H7 (cell line): ENCODE measurements at places on chromosomes 13 and 19.

DNA sequence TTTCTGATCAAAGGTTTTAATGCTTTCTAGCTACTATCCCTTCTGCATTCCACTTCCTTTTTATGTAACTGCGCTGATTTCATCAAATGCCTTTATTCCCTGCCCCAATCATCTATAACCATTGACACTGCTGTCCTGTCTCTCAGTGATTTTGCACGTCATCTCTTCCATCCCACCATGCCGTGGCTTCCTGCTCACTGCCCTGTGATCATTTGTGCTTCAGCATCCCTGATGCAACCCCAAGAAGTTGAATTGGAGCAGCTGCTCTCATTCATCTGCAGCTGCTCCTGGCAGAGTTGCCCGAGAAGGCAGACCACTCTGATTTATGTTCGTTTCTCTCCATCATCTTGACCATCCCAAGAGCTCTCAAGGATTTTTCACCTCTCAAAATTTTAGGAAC is 112.4 kb downstream of the HS6ST3 start:
- no peak for DNase-seq

- DNase-seq, result no peak
Observed at GRCh38 chr19:21134934-21135366, 6.9 kb upstream of the ZNF431 start.

- DNase-seq, result no peak
Observed at GRCh38 chr19:7494416-7495098, 5.7 kb upstream of the PEX11G start.

DNA sequence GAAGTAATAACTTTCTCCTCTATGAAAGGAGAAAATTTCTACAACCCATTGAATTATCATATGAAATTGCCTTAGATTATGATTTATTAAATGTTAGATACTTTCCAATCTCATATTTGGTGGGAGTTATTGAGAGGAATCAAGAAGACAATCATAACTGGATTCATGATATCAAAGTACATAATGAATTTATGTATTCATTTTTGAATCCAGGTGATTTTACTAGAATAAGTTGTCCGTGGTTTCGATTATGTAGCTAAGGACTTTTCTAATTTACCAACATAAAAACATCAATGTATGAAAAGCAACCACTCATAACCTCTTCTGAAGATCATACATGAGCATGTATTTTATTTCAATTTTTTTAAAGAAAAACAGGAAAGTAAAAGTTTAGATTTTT is 1225.0 kb upstream of the MIR17HG start:
- no peak for DNase-seq

DNA sequence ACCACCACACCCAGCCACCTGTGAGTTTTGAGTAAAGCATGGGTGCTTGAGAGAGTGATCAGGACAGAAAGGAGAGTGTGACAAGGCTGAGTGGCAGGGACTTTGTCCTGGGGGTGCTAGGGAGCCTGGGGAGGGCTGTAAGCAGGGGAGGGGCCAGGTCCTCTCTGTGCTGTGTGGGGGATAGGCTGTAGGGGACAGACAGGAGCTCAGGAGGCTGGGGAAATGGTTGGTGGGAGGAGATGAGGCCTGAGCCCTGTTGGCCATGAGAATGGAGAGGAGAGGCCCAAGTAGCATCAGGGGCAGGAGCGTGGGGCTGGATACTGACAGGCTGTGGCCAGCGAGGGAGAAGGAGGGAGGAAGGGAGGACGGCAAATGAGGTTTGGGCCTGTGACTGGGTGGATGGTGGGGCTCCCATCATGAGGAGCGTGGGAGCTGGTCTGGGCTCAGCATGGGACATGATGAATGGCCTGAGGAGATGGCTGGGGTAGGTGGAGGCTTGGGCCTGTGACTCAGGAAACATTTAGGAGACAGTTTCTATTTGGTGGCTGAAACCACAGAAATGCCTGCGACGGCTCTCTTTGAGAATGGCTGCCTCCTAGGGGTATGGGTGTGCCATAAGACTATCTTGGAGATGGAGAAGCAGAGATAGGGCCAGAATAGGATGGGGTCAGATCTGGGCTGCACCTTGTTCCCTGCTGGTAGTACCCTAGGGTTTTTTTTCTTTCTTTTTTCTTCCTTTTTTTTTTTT is 25.0 kb downstream of the GRIN2D start:
- peak; percentile 35 for DNase-seq

GRCh38 chr13:80399340-80400163 is 58.6 kb upstream of the SPRY2 start:
- no peak for DNase-seq

DNA sequence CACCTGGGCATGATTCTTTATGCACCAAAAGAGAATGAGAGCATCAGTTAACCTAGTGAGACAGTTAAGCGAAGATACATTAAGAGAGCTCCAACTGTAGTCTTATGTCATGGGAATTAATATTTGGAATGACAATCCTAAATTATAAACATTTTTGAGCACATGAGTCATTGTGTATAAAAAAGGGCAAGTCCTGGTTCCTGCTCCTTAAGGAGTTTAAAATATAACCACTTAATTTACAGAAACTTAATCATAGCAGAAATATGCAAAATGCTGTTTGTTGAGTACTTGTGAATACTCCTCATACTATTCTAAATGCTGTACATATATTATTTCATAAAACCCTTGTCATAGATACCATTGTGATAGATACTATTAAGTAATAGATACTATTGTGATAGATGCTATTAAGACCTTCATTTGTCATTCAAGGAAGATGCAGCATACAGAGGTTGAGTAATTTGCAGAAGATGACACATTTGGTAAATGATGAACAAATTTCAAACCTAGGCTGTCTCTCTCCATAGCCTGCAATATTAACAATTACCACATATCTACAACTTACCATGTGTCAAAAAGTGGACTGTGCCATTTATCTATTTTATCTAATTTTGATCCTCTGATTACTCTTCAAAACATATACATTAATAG is 301.0 kb downstream of the TBC1D4 start:
- DNase-seq, result no peak

- peak; percentile 61 for DNase-seq
Observed at GRCh38 chr13:51865838-51866237, 4.1 kb downstream of the CCDC70 start.

- peak; percentile 95 for DNase-seq
Observed at GRCh38 chr13:41456768-41457588, at the start of gene RGCC. Gene RGCC, plus strand, starts transcription at chr13:41457550. Its CDS starts 158 bp downstream, at chr13:41457708.

- no peak for DNase-seq
Observed at GRCh38 chr13:39547108-39547507, 55.9 kb downstream of the LHFPL6 start.

GRCh38 chr19:49116544-49116943 is 2.4 kb downstream of the LIN7B start:
- DNase-seq, result no peak

GRCh38 chr13:54742984-54743383 is 1714.4 kb downstream of the OLFM4 start:
- no peak for DNase-seq

DNA sequence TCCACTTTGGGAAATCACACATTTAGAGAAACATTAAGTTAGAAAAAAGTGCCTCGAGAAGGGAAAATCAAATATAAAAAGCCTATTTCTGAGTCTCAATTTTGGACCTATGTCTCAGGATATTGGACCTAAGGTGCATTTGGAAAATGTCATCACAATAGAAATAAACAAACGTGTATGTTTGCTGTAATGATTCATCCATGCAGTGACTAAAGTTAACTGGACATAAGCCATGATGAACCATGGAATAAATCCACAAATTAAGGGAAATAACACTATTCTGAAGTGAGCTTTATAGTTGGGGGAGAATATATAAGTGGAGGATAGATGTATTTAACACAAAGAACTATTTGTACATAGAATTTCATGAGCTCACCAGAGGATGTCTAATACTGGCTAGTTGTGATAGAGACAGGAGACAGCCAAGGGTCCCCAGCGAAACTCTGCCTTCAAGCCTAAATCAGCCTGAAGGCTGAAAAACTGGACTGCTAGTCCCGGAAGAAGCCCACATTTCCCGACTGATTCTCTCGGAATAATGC is 963.3 kb upstream of the SPRY2 start:
- no peak for DNase-seq

- no peak for DNase-seq
Observed at GRCh38 chr13:75507027-75508001, 25.3 kb upstream of the TBC1D4 start.

- no peak for DNase-seq
Observed at GRCh38 chr19:47158879-47159503, 28.4 kb downstream of the SAE1 start.

- no peak for DNase-seq
Observed at GRCh38 chr19:38032151-38032550, 125.1 kb downstream of the SIPA1L3 start.

GRCh38 chr19:6970443-6970842 is 50.8 kb downstream of the MBD3L2B start:
- DNase-seq, result no peak

- DNase-seq, result peak; percentile 95
Observed at GRCh38 chr19:8240274-8241229, 31.4 kb downstream of the CERS4 start.

DNA sequence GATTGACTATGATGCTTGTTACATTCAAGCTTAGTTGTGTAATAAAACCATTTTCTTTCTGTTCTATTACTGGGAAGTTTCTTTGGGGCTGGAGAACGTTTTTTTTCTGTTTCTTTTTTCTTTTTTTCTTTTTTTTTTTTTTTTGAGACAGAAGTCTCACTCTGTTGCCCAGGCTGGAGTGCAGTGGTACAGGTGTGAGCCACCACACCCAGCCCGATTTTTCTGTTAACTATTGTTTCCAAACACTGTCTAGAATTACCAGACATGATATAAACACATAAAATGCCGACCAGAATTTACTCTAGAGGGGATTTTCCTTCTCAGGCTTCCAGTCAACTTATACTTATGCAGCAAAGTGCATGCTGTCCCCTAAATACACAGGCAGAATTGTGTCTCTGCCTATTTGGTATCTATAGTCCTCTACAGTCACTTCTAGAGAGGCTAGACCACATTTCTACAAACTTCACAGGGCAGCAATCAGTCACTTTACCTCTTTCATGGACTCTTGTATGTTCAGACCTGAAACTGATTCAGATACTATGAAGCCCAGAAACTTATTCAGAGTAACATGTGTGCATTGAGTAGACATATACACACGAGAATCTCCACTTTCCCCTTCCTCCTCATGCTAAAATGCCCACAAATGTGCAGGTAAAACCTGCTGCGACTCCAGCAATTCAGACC is 121.2 kb downstream of the ZNF737 start:
- no peak for DNase-seq

- no peak for DNase-seq
Observed at GRCh38 chr13:109110159-109110558, 480.7 kb downstream of the MYO16 start.

- peak; percentile 49 for DNase-seq
Observed at GRCh38 chr13:112804374-112804773, 114.5 kb downstream of the ATP11A start.

GRCh38 chr19:38806371-38806770 is 6.4 kb downstream of the LGALS4 start:
- DNase-seq, result no peak

DNA sequence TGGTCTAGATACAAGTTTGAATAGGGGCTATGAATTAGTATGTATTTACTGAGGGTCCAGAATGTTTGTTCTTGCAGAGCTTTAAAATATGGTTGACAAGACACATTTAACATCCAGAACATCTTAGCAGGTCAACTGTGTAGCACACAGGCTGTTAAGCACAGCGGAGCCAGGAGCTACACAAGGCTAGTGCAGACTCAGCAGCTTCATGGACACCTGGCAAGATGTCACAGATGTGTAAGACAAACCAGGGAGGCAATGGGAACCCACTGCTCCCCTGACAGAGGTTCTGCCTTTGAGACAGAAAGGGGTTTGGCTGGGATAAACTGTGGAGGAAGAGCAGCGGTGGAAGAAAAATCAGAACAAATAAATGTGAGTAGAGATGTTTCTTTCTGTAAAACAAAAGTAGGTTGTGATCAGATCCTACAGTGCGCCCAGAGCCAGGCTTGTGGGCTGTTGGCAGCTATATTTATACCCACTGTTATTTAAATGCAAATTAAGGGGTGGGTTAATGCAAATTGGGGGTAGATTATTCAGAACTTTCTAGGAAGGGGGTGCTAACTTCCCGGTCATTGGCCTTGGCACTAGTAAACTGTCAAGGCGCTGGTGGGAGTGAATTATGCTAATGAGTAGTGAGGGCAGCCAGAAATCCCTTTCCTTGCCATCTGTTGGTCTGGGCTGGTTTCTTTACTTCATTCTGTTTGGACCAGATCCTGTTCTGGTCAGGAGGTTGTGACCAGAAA is 33.0 kb downstream of the MIPEP start:
- DNase-seq, result peak; percentile 33

DNA sequence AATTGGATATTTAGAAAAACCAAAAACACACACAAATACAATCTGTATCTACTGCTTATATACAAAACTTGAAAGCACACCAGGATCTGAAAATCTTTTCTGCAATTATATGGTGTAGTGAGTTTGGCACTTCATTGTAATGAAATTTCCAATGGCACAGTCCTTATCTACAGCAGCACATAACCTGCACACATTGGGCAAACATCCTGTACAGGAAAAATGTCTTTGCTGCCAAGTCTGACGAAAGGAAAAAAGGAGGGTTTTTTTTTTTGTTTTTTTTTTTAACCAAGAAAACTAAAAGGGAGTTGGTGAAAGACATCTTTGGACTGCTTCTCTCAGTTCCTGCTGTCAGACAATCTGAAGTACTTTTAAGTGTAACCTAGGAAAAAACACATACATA is 107.8 kb downstream of the FOXO1 start:
- DNase-seq, result no peak

DNA sequence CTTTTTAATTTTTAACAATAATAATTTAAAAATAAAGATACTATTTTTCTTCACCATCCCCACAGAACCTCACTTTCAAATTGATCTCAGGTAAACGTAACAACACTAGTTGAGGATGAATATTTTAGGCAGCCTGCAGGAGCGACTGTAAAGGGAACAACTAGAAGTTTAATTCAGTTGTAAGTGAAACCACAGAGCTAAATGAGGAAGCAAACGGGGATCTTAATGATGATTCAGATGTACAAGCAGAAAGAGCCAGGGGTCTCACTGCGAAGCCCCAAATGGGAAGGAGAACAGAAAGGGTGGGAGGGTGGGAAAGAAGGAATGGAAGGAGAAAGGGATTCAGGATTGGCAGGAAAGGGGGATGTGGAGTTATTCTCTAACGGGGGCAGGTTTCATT is 54.6 kb upstream of the RAP2A start:
- DNase-seq, result no peak

- DNase-seq, result no peak
Observed at GRCh38 chr13:42221121-42221765, 50.7 kb upstream of the AKAP11 start.

- DNase-seq, result no peak
Observed at GRCh38 chr13:112165712-112166111, 98.8 kb downstream of the SOX1 start.

GRCh38 chr13:77353995-77354394 is 27.1 kb upstream of the MYCBP2 start:
- DNase-seq, result no peak

DNA sequence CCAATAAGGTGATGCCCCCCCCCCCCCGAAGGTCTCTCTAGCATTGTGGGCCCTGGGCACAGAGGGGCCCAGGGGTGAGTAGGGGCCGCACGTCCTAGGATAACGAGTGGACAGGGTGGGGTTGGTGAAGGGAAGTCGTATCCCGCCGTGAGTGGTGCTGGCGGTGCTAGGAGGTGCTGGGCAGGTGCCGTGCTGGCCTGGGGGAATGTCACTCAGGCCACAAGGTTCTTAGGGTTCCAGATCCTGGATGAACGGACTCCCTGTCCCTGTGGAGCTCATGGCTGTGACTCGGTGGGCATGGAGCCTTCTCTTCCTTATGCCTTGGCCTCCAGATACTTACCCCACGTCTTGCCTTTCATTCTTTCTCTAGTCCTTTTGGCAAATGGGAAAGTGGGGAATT is 157.4 kb upstream of the SOX1 start:
- no peak for DNase-seq

- peak; percentile 40 for DNase-seq
Observed at GRCh38 chr13:32142956-32143375, 111.4 kb downstream of the FRY start.

- peak; percentile 32 for DNase-seq
Observed at GRCh38 chr19:32407004-32407992, 1.7 kb downstream of the DPY19L3 start.
